ENCODE measurements at places on chromosomes 1 and 21.

- no peak for DNase-seq
Observed at GRCh38 chr1:29331729-29332128, 95.4 kb downstream of the PTPRU start.

- DNase-seq: no peak
Observed at GRCh38 chr1:51693419-51694155, 76.7 kb downstream of the OSBPL9 start.

GRCh38 chr1:239884796-239885195 is 206.9 kb upstream of the FMN2 start:
- DNase-seq: no peak

DNA sequence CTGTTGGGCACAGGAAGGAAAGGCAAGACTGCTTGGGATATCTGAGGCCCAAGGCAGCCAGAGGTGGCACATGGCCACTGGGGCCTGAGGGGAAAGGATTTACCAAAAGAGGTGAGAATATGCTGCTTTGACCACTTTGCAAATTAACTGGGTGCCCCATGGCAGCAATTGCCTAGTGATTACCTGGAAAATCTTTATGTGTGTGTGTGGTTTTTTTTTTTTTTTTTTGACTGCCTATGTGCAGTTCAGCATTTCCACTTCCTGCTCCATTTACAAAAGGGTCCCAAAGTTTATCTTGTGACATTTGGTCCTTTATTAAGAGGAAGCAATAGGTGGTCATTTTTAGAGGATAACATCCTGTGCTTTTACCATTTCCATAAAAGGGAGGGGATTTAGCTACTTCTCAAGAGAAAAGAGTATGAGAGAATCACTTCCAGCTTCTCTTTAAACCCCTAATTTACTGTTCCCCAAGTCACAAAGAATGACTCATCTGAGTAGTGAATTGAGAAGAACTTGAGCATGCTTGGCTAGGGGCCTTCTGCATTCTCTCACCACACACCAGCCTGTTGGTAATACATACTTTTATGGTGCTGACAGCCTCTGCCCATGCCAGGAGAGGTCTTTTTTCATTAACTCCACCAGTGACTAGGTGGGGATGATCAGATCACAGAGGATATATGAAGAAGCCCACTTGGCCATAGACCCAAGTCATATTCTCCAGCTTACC is 52.1 kb downstream of the SYDE2 start:
- no peak for DNase-seq

DNA sequence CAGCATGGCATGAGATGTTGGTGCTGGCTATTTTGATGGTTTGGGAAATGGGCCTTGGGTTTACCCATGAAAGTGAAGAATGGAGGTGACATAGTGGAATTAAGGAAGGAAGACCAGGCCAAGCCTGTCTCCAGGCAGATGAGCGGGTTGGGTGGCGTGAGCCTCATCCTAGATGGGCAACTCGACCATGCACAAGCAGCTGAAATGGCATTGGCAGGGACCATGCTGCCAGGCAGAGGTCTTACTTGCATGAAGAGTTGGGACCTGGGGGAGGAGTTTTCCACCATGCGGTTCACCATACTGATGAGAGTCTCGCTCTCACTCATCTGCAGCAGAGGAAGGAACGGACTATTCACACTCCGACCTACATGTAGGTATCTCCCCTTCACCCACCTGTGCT is 37.5 kb upstream of the GOLT1A start:
- DNase-seq: no peak

GRCh38 chr1:59707178-59707791 is 107.5 kb upstream of the HOOK1 start:
- peak; percentile 39 for DNase-seq

- DNase-seq: no peak
Observed at GRCh38 chr1:31335007-31335406, 37.9 kb downstream of the FABP3 start.

All from left ventricle myocardium inferior (tissue), 1 donor.